Uterus (tissue), 4 donors: ENCODE measurements at places on chromosomes 3 and 15. TPM values are rescaled to one million over a fixed set of nuclear protein-coding genes. Genes with fewer than 3 reads are reported as not detected.

The P4HTM gene
- total RNA-seq: 81.5 TPM

The MORC1 gene
- not detected for total RNA-seq

The ACKR2 gene
- total RNA-seq: 8.7 TPM

The VILL gene
- total RNA-seq: 18.7 TPM

The DYNLT2B gene
- total RNA-seq: not detected

The GOLGA8J gene
- total RNA-seq: not detected

The EIF4E3 gene
- 31.2 TPM for total RNA-seq

The KBTBD13 gene
- total RNA-seq: not detected

The ARID3B gene
- total RNA-seq: 3.8 TPM

DNA sequence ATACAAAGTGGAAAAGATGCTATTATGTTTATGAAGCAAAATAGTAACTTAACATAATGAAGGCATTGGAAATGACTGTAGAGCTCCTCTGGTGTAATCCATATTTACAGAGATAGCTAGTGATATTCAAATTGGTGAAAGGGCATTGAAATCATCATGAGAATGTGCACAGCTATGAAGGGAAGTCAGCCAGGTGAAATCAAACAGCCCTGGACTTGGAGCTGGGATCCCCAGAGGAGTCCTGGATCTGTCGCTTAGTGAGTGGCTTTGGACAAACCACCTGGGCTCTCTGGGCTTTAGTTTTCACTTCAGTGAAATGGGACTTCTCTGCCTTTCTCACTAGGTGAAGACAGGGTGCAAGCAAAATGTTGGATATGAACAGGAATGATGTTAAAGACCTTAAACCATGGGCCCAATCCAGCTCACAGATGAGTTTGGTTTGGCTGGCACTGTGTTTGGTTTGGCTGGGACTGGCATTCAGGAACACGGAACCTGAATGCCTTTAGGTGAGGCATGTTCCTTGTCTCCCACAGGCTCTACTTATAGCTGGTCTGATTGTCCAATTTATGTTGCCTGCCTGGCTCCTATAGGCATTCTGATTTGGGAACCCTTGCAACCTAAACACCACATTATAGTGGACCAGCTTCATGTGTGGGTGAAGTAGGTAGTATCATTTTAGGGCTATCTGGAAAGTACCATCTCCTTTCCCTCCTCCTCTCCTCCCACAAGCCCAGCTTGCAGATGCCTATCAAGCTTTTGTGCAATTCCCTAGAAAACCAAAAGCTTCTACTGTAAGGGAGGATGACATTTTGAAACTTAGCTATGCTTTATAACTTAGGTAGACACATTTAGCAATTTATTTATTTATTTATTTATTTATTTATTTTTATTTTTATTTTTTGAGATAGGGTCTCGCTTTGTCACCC lies 110.6 kb upstream of the TNFAIP8L3 start:
- DNase-seq: no peak
- H3K4me1 ChIP-seq: no peaks in the 10 kb centered on the region
- no peaks in the 10 kb centered on the region for H3K36me3 ChIP-seq
- no peak overlapping the region for H3K4me3 ChIP-seq

GRCh38 chr3:193620057-193620456 lies 27.0 kb downstream of the OPA1 start:
- no peaks in the 10 kb centered on the region for H3K4me1 ChIP-seq
- no peak for DNase-seq
- H3K36me3 ChIP-seq: no peaks in the 10 kb centered on the region
- no peak overlapping the region for H3K27ac ChIP-seq

GRCh38 chr15:62099094-62099601 lies 32.4 kb downstream of the C2CD4A start:
- no peak overlapping the region for H3K27ac ChIP-seq
- no peak overlapping the region for H3K4me3 ChIP-seq
- no peaks in the 10 kb centered on the region for H3K4me1 ChIP-seq
- no peaks in the 10 kb centered on the region for H3K36me3 ChIP-seq

GRCh38 chr3:190192739-190193138 lies 72.0 kb upstream of the P3H2 start:
- no peak overlapping the region for H3K4me3 ChIP-seq

DNA sequence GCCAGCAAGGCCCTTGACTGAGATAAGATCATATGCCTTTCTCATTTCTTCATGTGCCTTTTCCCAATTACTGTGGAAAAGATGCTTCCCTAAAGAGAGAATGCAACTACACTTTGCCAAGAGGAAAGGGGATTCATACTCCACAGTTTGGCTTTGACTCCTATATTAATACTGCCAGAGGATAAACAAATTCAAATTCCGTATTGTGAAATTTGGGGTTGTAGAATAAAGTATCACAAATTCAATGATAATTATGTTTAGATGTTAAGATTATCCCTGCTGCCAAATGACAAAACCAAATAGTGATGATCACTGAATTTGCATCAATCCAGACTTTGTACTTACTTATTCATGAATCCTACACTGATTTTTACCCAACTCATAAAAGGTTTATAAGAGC lies 88.5 kb upstream of the MNS1 start:
- no peaks in the 10 kb centered on the region for H3K36me3 ChIP-seq
- H3K27ac ChIP-seq: no peak overlapping the region
- DNase-seq: no peak
- H3K27me3 ChIP-seq: no peaks in the 10 kb centered on the region
- H3K4me3 ChIP-seq: no peak overlapping the region
- no peaks in the 10 kb centered on the region for H3K4me1 ChIP-seq

- no peaks in the 10 kb centered on the region for H3K27me3 ChIP-seq
- H3K4me1 ChIP-seq: no peaks in the 10 kb centered on the region
- H3K27ac ChIP-seq: peak overlapping the region; percentile 20
- H3K4me3 ChIP-seq: no peak overlapping the region
- H3K36me3 ChIP-seq: no peaks in the 10 kb centered on the region
These were observed 31.5 kb downstream of the TM2D3 start for GRCh38 chr15:101620671-101621070.

- H3K4me1 ChIP-seq: no peaks in the 10 kb centered on the region
- H3K27ac ChIP-seq: no peak overlapping the region
- no peaks in the 10 kb centered on the region for H3K27me3 ChIP-seq
- no peak overlapping the region for H3K4me3 ChIP-seq
- H3K36me3 ChIP-seq: no peaks in the 10 kb centered on the region
These were observed 12.8 kb downstream of the NXPE3 start for GRCh38 chr3:101791778-101792177.

- peaks cover 38% of the 10 kb centered on the region for H3K4me1 ChIP-seq
- H3K27me3 ChIP-seq: no peaks in the 10 kb centered on the region
- no peaks in the 10 kb centered on the region for H3K36me3 ChIP-seq
- DNase-seq: no peak
- H3K27ac ChIP-seq: peak overlapping the region; percentile 77
- H3K4me3 ChIP-seq: no peak overlapping the region
These were observed 27.3 kb downstream of the NPTN start for GRCh38 chr15:73605759-73606436.

- no peak overlapping the region for H3K27ac ChIP-seq
- no peaks in the 10 kb centered on the region for H3K4me1 ChIP-seq
- no peak for DNase-seq
- H3K36me3 ChIP-seq: no peaks in the 10 kb centered on the region
- H3K4me3 ChIP-seq: no peak overlapping the region
These were observed 2.0 kb upstream of the MCF2L2 start for GRCh38 chr3:183430325-183430957.

DNA sequence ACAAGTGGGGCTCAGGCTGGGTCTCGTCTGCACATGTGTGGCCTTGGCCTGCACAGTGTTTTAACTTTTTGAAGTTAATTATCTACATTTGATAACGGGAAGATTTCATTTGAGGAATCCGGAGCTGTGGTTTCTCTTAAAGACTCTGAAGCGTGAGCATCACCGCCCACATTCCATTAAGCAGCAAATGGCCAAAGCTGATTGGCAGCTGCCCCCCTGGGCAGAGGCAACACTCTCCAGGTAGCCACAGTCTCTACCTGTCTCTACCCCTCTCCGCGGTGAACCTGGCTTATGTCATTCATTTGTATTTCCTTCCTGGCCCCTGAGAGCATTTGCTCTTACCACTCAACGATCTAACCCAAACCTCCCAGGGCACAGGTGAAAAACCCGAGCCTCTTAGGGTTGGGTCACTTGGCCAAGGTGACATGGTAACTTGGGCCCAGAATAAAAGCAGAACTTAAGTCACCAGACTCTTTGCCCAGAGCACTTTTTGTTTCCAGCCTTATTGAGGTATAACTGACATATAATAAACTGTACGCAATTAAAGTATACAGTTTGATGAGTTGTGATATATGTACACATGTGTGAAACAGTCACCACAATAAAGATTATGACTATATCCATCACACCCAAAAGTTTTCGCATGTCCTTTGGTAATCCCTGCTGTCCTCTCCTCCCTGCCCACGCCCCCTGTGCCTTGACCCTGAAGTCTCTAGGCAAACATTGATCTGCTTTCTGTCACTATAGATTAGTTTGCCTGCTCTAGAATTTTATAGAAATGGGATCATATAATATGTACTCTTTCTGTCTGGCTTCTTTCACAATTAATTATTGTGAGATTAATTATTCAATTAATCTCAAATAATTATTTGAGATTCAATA lies 245.7 kb upstream of the HES1 start:
- no peak overlapping the region for H3K4me3 ChIP-seq
- H3K27me3 ChIP-seq: no peaks in the 10 kb centered on the region
- DNase-seq: no peak
- no peaks in the 10 kb centered on the region for H3K36me3 ChIP-seq
- H3K4me1 ChIP-seq: no peaks in the 10 kb centered on the region

- H3K27me3 ChIP-seq: no peaks in the 10 kb centered on the region
- no peaks in the 10 kb centered on the region for H3K36me3 ChIP-seq
- H3K4me3 ChIP-seq: no peak overlapping the region
- no peak overlapping the region for H3K27ac ChIP-seq
These were observed 116.0 kb downstream of the IGF1R start for GRCh38 chr15:98764291-98764690.
